ENCODE measurements at places on chromosomes 12 and 14.

DNA sequence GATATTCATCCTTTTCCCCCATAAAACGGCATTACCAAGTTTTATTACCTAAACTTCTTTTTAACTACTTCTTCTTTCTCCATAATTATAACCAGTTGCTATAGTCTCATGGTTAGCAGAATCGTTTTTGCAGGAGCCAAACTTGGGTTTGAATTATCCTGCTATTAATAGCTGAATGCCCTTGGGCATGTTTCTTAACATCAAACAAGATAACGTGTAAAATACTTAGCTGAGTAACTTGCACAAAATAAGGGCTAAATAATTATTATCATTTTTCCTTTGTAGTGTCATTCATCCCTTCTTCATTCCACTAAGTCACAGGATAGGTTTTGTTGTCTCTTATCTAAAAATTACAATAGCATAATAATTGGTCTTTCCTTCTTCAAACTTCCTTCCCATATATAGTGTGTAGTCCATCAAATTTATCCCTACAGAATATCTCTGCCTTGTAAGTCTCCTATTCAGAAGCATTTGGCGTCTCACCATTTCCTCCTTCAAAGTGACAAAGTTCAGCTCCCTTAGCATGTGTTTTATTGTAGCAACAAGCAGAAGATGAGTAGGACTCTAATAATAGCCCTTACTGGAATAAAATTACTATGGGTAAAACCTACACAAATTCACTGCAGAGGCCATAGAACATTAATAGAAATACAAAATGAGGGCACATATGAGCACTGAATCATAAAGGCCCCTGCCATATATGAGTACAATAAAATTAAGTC lies 63.8 kb downstream of the FAR2 start:
- no peak for DNase-seq

GRCh38 chr14:72439707-72440106 lies 454.2 kb downstream of the DPF3 start:
- DNase-seq, result no peak

GRCh38 chr12:57214398-57214781 lies 2.2 kb upstream of the NXPH4 start:
- no peak for DNase-seq

DNA sequence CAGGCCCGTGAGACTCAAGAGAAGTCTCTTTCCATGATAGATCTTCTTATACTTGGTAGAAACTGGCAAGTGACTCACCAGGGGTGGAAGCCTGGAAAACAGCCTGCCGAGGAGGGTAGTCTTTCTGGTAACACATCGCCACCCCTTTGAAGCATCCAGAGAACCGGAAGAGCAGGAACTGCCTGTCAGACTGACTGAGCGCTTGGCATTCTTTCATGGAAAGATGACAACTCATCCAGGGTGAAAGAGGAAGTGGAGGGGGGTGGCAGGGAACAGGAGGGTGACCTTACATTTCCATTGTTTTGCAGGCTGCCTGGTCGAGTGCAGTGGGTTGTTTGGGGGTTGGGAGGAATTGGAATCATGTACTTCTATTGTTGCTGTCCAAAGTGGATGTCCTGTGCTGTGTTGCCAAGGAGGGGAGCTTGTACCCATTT lies 34.5 kb downstream of the PRKCH start:
- DNase-seq, result peak; percentile 68

DNA sequence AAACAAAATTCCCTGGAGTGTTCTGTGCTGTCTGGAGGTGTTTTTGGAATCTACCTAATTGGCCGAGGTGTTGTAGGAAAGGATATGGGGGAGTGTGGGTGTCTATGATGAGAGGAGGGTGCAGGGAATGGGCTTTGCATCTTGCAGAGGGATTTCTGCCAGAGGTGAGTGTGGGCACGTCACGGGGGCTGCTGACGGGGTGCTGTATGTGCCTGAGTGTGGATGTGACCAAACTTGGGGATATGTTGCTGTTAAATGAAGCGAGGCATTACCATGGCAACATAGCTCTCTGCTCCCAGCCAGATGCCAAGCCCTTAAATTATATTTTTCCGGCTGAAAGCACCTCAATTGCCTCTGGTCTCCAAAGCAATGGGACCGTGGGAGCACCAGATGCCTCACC lies 44.3 kb upstream of the SPTLC2 start:
- DNase-seq, result no peak

GRCh38 chr12:31765931-31766330 lies 37.1 kb upstream of the AMN1 start:
- DNase-seq, result no peak

DNA sequence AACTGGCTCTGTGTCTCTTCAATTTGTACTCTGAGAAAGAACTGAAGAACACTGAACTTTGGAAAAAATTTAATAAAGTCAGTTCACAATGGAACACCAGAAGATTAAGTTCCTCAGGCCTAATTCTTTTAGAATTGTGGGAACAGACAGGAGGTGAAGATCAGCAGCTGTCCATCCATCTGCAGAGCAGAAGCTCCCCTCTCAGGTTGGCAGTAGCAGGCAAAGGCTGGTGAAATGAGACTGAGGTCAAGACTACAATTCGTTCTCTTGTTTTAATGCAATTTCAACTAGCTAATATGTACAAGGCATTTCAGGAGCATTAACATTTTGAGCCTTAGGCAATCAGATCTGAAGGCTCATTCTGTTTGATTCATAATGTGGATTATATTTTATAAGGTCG lies 10.3 kb upstream of the TRHDE start:
- DNase-seq, result no peak

DNA sequence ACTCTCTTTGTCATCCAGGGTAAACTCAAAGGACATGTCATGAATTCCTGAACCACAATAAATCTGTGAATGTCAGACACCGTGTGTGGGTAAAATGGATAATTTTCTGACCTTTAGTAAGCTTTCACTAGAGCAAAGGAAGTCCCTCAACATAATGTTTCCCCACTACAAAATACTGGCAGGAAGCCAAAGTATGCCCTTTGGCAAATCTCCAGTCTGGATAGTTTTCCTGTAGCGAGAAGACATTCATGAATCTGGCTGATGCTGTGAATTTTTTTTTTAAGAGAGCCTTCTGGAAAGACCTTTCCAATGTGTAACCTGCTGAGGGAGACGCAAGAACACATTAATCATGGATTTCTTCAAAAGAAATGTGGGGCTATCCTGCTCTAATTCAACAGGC lies 389.6 kb upstream of the DDHD1 start:
- no peak for DNase-seq

GRCh38 chr14:42335918-42336317 lies 729.2 kb downstream of the LRFN5 start:
- no peak for DNase-seq

- DNase-seq, result no peak
Observed at GRCh38 chr12:91991399-91992187, 154.1 kb downstream of the BTG1 start.

- no peak for DNase-seq
Observed at GRCh38 chr12:21566907-21567394, 37.7 kb downstream of the GYS2 start.

DNA sequence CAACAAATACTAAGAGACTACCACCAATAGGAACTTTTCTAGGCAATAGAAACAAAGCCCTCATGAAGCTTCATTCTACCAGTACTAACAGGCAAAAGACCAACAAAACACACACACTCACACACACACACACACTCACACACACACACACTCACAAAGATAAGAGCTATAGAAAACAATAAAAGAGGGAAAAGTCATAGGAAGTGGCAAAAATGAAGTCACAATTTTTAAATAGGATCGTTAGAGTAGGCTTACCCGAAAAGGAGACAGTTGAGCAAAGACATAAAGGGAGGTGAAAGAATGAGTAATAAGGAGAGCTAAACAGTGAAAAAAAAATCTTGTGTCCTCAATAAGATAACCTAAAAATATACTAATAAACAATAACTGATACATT lies 66.5 kb downstream of the C2CD5 start:
- DNase-seq, result no peak

DNA sequence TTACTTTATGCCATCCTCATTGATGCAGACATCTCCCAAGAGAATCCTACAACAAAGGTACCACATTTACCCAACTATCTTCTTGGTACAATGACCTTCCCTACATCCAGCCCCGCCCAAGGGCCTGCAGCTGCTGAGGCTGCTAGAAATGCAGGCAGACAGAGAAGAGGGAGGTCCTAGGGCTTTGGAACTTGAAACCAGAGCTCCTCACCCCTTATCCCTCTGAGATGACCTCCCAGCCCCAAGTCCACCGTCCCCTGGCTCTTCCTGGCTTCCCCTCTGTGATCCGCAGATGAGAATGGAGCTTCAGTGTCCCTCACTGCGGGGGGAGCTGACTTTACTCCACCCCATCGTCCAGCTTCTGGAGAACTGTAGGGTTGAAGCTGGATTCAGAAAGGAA lies 1.6 kb upstream of the TNFRSF1A start:
- no peak for DNase-seq

DNA sequence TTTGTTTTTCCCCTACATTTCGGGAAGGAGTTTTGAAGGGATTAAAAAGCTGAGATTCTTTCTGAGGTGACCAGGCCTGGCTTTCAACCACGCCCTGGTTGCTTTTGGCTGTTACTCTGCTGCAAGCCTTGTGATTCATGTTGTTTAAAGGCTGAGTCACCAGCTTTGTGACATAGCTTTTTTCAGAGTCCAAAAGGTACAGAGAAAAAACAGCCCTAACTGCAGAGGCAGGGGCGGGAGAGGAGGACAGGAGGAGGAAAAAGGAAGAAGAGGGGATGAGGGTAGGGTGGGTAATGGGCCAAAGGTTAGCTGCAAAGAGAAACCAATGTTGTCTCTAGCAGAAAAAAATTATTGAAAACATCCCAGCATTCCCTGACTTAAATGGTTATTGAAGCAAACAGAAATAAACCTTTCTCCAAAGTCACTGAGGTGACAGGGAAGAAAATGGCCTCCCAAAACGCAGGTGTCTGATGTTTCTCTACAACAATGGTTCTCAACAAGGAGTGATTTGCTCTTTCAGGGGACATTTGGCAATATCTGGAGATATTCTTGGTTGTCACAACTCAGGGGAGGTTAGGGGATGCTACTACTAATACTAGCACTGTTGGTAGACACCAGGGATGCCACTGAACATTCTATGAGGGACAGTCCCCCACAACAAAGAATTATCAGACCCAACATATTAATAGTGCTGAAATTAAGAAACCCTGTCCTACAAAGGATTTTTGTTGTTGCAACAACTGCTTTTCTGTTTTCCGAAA lies 2.1 kb upstream of the UBC start:
- peak; percentile 89 for DNase-seq

DNA sequence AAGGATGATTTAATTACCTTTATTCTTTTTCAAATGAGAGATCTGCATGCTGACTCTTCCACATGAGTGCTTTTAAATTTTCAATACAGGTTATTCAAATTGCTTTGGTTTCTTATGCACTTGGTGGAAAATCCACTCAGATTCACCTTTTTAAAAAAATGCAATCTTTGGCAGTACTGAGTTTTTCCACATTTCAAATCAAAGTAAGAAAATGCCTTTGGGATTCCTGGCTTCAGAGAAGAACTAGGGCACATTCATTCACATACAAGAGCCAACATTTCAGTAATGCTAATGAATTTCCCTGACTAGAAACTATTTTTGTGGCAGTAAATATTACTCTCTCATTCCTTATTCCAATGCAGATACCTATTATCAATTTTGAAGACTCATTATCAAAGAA lies 342.2 kb downstream of the ETNK1 start:
- no peak for DNase-seq

DNA sequence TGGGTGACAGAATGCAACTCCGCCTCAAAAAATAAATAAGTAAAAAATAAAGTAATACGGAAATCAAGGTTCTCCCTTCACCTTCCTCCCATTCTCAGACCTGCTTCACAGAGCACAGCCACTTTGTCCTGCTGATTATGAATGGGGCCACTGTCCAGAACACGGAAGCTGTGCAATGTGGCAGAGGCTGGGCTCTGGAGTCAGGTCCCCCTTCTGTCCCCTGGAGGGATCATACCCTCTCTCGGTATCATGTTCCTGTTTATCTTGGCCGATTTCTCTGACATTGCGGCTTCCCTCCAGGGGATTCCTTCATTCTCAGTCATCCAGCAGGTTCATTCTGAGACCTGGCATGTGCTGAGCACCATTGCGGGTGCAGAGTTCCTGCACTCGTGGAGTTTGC lies 11.3 kb downstream of the PPP2R5C start:
- no peak for DNase-seq

DNA sequence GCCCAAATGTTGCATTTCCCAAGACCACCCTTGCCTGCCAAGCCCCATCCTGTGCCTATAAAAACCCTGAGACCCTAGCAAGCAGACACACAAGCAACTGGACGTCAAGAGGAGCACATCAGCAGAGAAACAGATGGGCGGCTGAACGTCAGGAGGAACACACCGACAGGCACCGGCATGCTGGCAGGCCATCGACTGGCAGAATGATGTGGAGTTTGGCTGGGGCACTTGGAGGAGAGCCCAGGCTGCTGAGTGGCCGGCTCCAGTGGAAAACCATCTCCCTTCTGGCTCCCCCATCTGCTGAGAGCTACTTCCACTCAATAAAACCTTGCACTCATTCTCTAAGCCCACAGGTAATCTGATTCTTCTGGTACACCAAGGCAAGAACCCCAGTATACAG lies 130.1 kb downstream of the SLC41A2 start:
- no peak for DNase-seq

Measured in HS-5 (cell line).